Kidney (tissue), 22 donors: ENCODE measurements at places on chromosomes 2 and 18.
A peak's percentile ranks its signal among the peaks of the same experiment; 100 is the strongest.

- no peak for DNase-seq
These were observed 114.5 kb downstream of the AGAP1 start for GRCh38 chr2:235608200-235608887.

DNA sequence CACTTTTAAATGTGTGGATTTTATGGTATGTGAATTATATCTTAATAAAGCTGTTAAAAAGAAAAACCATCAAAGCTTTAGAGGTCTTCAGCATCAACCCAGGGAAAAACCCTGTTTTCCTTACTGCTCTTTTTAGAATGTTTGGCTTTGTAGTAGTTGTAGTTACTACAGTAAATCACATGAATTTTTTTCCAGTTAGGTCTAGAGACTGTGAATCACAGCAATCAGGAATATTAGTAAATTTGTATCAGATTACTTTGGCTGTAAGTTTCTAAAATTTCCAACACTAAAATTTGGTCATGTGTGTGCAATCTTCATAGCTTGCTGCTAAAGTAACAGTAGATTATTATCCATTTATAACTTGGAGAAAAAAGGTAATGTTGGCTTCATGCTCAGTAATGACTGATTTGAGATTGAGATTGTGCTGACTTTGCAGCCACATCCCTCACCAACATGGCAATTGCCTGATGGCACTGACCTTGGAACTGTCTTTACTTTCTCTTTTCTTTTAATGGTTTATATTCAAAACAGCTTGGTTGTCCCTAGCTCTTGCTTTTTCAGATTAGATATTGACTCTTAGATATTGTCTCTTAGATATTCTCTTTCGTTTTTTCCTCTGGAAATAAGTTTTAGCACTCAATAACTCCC, 41.1 kb downstream of the LCLAT1 start:
- DNase-seq, result no peak

DNA sequence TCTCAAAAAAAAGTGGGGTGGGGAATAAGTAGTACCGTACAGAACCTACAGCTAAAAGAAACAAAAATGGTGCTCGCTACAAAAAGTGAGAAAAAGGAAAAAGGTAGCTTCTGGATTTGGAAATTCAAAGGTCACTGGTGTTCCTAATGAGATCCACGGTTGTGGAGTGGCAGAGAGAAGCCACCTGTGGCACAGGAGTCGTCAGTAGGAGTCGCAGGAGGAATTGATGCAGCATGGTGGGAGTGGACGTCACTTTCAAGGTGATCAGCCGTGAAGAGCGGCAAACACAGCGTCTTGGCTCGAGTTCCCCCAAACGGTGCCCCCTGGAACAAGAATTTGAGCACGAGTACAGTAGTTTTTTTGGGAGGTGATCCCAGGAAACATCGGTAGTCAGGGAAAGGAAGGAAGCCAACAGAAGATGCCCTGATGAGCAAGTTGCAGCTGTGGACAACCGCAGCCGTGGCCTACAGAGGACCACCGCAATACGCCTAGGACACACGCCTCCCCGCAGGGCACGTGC, 1.4 kb upstream of the TTL start:
- DNase-seq, result peak; percentile 58

GRCh38 chr2:189555232-189555631, 25.4 kb downstream of the SLC40A1 start:
- DNase-seq, result no peak

DNA sequence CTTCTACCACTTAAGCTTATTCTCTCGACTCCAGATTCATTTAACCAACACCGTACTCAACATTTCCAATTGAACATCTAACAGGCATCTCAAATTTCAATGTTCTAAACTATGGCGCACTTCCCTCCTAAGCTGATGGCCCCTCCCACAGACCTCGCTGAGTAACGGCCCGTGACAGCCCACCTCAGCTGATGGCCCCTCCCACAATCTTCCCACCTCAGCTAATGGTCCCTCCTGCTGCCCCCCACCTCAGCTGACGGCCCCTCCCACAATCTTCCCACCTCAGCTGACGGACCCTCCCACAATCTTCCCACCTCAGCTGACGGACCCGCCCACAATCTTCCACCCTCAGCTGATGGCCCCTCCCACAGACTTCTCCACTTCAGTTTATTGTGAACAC, 57.1 kb upstream of the TSPYL6 start:
- DNase-seq, result no peak

- no peak for DNase-seq
These were observed 392.3 kb upstream of the ZNF804A start for GRCh38 chr2:184206045-184206444.

DNA sequence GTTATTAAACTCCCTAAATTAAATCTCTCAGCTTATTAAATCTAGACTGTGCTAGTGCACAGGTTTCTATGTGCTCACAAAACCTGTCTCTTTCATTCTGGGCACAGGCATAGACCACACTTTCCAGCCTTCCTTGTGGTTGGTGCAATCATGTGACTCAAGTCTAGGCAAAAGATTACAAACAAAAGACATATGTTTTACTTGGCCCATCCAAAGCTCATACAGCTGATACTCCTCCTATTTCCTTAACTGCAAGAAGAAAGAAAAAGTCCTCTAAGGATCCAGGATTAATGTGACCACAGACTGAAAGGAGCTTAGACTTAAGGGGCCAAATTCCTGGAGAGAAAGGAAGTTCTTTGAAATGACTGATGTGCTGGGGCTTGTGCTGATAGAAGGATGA, 731.3 kb upstream of the RAB6C start:
- no peak for DNase-seq

GRCh38 chr2:164981217-164981990, 26.1 kb upstream of the SLC38A11 start:
- no peak for DNase-seq

- no peak for DNase-seq
These were observed 1.8 kb downstream of the HOXD9 start for GRCh38 chr2:176124110-176124946.

DNA sequence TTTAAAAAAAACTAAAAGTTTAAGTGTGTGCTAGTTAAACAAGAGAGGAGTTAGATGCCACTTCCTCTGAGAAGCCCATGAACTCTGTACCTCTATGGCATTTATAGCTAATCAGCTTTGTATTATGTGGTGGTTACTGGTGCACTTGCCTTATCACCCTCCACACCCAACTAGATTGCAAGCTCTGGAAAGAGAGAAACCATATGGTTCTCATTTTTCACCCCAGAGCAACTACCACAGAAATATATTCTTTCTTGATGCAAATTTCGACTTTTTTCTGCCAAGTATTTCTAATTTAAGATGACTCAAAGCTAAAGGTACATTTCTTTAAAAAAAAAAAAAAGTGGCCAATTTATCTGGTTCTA, 24.2 kb downstream of the RAPH1 start:
- no peak for DNase-seq

GRCh38 chr2:194015751-194016150, 1641.3 kb upstream of the SLC39A10 start:
- DNase-seq, result no peak

DNA sequence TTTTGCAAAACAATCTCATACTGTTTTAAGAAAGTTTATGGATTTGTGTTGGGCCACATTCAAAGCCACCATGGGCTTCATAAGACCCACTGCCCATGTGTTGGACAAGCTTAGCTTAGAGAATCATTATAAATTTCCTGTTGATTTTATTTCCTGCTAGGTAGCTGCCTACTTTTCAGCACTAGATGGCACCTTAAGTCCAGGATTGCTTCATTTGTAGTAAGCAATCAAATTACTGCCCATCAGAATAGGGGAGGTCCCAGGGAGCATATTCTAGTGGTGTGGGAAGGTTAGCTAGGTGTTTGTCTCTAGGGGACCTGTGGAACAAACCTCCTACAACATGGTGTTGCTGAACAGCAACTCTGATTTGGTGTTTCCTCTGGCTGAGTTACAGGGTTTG, 11.0 kb upstream of the DCDC2C start:
- DNase-seq, result no peak
